Cortex of kidney (tissue), 1 donor: ENCODE measurements at places on chromosomes 16 and 17.

- DNase-seq: no peak
Observed at GRCh38 chr16:564690-565418, 2.0 kb upstream of the NHLRC4 start.

GRCh38 chr17:10177913-10178505, 20.4 kb downstream of the GAS7 start:
- DNase-seq: no peak

DNA sequence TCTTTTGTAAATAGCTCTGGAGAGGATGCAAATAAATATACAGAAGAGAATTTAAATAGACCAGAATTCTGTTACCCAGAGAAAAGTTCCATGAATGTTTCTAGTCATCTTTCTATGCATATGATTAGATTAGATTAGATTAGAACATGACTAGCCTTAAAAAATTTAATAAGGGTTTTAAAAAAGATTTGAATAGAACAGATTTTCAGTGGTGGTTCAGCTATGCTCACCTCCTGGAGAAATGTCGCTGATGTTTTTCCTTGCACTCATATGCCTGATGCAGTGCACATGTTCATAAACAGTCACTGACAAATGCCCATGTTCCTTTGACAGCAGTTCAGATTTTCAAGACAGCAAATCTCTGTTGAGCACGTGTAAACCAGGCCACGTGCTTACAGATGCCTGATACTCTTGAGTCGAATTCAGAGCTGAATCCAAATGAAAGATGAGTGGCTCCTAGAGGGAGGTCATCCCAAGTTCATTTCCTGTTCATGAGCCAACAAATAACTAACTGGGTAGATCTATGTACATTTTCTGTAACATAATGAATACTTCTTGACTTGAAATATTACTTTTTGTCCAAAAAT, 19.9 kb upstream of the RAB11FIP4 start:
- no peak for DNase-seq

- no peak for DNase-seq
Observed at GRCh38 chr16:82634955-82635610, 8.3 kb downstream of the CDH13 start.

DNA sequence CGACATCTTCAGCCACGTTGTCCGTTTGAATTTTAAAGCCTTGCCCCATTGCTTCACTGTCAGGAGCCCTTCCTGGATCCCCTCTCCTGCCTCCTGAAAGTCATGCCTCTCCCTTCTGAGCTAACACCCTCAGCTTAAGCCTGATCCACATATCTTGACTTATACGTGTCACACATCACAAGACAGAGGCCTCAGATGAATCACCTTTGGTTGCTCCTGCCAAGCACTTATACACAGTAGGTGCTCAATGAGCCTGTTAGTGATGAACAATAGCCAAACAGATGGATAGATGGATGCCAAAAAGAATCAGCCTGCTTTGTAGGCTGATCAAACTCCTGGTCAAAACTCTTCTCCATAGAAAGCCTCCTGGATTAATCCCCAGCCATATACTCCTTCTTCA, 31.8 kb downstream of the PITPNM3 start:
- no peak for DNase-seq

- no peak for DNase-seq
Observed at GRCh38 chr17:82917699-82918345, 78.0 kb upstream of the ZNF750 start.

DNA sequence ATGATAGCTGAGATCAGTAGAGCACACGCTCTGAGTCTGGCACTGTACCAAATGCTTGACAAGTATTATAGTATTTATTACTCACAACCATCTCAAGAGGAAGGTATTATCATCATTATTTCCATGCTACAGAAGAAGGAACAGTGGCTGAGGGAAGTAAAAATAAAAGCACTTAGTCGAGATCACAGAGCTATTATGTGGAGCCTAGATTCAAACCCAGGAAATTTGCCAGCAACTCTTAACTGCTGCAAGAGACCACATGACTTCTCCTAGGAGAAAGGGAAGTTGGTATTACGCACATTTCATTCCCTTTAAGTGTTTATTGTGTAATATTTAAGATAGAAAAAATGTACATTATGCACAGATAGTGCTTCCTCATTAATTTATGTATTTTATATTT, 1.0 kb upstream of the RHOT1 start:
- no peak for DNase-seq

DNA sequence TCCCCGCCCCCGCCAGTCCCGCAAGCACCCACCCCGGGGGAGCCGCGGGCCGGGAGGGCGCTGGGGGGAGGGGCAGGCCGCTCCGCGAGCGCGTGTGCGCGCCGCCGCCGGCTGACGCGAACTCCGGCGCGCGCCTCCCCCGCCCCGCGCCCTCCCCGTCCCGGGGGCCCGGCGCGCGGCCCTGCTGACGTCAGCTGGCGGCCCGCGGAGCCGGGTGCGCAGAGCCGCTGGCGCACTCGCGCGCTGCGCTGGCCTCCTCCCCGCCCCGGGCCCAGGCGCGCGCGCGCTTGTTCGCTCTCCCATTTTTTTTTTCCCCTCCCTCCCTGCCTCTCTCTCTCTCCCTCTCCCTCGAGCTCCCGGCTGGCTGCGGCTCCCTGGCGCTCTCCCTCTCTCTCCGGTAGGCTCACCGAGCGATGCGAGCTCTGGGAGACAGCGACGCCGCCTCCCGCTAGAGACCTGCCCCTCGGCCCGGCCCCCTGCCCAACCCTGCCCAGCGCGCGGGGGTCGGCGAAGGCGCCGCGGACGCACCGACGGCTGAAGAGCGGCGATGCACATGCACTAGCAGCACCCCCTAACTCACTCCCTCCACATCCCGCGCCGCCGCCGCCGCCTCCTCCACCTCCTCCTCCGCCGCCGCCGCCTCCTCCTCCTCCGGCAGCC, at the start of gene GNAO1:
Gene GNAO1 (plus strand): TSS at position 334 of the 660 bp plus-strand sequence. CDS start 747 bp downstream, outside the sequence.
- DNase-seq: no peak
